ENCODE measurements at places on chromosomes 2 and 18.

DNA sequence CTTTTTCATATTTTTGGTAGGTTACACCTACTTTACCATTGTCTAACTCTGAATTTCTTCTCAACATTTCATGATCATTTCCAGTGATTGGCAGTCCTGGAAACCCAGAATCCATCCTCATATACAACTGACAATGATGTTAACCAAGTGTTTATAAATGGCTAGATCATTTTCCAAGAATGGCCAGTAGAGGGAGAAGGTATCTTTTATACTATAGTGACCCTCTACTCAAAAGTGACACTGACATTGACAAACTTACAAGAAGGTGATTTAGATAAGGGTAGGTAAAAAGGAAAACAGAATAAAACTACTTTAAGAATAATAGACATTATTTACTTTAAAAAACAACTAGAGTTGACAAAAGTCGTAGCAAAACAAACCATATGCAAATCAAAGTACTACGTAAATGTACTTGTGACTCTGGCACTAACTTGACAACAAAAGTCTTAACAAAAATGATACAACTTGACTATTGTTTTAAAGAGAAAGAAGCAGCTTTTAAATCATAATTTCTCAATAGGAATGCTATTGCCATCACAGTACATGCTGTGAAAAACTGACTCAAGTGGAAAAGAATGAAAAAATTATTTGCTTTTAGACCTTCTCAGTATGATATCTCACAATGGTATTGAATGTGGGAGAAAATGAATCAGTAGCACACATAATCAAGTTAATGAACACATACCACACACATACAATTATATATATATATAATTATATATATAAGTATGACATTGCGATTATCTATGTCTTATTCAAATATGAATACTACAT lies 76.6 kb upstream of the GRB14 start:
- peak; percentile 5 for DNase-seq

GRCh38 chr2:153213022-153213421 lies 265.5 kb downstream of the RPRM start:
- no peak for DNase-seq

- DNase-seq, result no peak
Observed at GRCh38 chr2:125961739-125962138, 694.2 kb upstream of the GYPC start.

- no peak for DNase-seq
Observed at GRCh38 chr2:102261467-102262135, 49.8 kb upstream of the IL1RL1 start.

- DNase-seq, result no peak
Observed at GRCh38 chr2:206987810-206988209, 48.5 kb downstream of the CPO start.

DNA sequence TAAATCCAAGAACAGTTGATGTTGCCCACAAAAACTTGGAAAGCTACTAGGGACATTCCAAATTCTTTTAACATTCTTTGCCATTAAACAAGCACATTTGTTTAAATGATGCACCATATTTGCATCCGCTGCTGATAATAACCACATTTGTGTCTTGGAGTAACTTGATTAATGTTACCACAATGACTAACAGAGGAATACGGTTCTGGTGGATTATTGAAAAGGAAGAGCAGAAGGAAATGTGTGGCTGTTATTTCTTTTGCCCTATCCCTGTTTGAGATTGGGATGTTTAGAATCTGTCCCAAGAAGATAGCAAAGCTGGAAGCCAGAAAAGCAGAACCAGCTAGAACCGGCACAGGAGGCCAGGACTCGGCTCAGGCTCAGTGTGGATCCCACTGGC lies 39.2 kb upstream of the RASGRP3 start:
- no peak for DNase-seq

DNA sequence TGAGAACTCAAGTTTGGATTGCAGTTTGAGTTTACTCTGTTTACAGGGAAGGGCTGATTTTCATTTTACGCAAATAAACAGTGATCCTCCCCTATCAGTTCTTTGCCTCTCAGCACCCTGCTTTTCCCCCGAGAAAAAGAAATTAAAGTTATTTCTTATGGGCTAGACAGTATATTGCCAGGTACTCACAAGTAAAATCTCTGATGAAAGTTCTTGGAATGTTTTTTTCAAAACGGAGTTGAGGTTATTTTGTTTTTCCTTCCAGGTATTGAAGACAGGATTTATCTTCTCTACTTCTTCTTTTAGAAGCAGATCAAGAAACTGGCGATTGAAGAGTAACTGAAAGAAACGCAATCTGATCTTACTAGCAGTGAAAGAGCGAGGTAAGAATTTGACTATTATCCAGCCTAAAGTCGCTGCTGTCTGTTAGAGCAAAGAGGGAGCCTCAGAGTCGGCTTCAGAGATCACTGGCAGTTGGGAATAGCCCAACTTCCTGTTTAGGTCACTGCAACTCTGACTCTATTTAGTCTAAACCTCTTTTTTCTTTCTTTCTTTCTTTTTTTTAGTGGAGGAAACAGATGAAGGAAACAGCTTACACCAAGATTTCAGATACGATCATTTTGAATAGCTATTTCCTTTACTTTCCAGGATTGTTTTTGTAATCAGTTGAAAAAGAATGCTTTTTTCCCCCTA lies at the start of gene TFPI:
Gene TFPI (minus strand): TSS at position 425 of the 693 bp plus-strand sequence. CDS start 50,667 bp downstream, outside the sequence.
- DNase-seq, result no peak

DNA sequence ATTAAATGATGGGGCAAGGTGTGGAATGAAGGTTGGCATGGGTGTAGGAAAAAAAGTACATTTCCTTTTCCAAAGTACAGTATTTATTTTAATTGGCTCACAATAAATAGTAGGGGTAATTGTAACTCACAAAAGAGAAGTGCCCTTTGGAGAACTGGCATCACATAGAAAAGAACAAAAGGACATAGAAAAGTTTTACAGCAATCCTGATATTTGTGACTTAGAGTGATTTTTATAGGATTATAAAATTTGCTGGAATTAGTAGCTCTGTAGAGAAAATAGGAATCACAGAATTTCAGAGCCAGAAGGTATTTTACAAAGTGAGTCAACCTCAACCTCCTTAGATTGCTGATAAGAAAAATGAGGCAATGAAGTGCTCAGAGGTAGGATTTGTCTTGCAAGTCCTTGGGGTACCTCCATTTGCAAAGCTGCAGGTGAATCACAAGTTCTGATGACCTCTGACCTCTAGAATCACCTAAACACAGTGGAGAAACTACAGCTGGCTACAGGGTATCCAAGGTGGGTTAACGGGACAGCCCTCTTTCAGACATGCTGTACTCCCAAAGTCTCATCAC lies 133.6 kb downstream of the SOCS6 start:
- DNase-seq, result no peak

GRCh38 chr2:105768176-105768575 lies 23.5 kb downstream of the NCK2 start:
- no peak for DNase-seq

GRCh38 chr2:36682562-36682961 lies 13.9 kb upstream of the VIT start:
- DNase-seq, result no peak

- no peak for DNase-seq
Observed at GRCh38 chr2:111705239-111705638, 178.8 kb downstream of the ANAPC1 start.

DNA sequence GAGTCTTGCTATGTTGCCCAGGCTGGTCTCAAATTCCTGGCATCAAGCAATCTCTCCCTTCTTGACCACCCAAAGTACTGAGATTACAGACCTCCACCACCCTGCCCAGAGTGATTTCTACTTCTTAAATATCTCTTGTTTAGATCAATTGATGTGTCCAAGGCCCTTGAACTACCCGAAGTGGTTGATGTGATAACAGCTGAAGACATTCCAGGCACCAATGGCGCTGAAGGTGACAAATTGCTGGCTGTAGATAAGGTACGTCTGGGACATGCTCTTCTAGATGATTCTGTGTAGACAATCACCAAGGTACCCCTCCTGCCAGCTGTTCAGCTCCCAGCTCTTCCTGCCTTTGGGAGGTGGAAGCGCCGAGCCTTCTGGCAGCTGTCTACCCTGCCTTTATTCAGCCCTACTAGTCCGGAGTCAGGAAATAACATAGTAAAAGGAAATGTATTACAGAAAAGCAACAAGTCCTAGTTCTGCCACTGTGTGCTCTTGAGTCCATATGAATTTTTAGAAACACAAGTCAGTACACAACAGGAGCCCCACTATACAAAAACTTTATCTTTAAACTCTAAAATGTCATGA lies 61.3 kb upstream of the BZW1 start:
- no peak for DNase-seq

DNA sequence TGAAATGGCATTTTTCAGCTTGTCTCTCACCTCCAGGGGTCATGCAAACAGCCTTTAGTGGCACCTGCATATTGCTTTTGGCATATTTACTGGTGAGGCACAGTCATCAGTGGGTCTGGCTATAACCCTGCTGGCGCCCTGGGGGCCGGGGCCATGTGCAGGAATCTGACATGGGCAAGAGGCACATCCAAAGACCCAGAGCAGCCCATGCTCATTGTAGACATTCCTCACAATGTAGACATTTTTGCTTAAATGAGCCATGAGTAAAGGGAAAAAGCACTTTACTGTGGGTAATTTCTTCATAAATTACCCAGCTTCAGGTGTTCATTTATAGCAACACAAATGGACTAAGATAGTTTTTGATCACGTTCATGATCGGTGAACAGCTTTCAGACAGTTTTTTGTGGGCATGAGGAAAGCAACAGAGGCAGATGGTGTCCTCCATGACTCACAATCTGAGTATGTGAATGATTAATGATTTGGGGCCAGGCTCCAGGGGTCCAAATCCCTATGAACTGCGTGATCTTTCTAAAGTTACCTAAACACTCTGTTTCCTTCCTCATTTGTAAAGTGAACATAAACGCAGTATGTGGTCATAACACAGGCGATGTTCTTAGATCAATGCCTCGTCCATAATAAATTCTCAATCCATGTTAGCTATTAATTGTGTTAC lies 85.8 kb downstream of the LIPG start:
- no peak for DNase-seq

- no peak for DNase-seq
Observed at GRCh38 chr2:9703701-9704221, 73.0 kb upstream of the YWHAQ start.

DNA sequence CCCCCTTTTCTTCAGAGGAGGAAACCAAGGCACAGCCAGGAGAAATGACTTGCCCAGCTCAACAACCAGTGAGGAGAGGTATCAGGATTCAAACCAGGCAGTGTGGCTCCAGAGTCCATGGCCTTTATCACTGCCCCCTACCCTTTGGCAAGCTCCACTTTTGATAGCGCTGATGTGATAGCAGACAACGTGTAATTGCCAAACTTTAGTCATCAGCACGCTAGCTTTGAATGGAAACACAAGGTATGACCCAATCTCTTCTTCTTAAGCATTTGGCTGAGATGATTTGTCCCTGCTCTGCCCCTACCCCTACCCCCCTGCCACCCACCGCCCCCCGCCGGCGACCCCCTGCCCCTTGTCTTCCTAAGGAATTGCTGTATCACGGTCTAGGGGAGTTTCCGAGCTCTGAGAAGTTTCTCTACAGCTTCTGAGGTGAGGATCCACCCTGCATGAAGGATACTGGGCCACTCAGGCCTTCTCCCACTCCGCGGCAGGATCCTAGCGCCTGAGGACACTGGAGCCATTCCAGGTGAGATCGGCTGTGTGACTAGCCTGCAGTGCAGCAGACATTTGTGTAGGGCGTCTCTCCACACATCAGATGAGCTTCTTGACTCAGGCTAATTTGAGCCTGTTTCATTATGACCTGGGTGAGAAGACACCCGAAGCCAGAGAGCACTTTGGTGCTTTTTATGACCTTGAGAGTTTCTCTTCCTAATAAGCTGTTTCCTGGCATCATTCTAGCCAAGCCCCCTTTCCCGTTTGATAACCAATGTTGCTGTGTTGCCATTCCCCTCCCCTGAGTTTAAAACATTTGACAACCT lies 75.1 kb upstream of the MAP4K4 start:
- no peak for DNase-seq

DNA sequence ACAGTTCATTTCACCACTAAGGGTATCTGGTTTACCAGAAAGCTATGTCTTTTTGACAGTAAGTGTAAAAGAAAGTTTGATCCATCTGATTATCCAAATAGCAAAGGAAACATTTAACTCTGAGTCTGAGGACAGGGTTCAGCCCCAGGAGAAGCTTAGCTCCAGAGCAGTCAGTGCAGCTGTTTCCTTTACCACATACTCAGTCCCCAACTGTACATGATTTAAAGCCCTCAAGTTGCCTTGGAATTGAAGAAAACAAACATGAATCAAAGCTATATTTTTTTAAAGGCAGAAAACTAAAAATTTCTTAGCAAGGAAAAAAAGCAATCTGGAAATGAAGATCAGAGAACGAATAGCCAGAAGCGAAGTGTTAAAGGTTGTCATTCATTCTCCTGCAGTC lies 746.0 kb downstream of the METTL4 start:
- no peak for DNase-seq

GRCh38 chr2:177282181-177282641 lies 17.7 kb upstream of the NFE2L2 start:
- no peak for DNase-seq

DNA sequence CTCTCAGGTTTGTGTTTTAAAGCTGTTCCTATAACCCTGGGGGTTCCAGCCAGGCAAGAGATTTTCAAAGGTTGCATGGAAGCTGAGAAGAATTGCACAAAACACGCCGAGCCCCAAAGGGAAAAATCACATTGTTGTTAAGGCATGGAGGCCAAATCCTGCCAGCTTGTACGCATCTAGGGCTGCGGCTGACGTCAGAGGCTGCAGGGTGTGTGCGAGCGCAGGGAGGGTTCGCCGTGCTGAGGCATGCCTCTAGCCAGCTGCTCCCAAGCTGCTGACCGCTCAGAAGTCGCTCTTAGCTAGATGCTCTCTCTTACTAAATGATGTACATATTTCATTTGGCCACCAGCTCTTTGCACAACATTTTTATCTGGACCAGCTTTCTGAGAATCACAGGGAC lies 191.8 kb downstream of the LPIN1 start:
- DNase-seq, result no peak

GRCh38 chr2:214410918-214411554 lies at the start of gene VWC2L:
Gene VWC2L, plus strand, starts transcription at chr2:214411054. Its CDS starts 3,140 bp downstream, at chr2:214414194.
- DNase-seq, result no peak

DNA sequence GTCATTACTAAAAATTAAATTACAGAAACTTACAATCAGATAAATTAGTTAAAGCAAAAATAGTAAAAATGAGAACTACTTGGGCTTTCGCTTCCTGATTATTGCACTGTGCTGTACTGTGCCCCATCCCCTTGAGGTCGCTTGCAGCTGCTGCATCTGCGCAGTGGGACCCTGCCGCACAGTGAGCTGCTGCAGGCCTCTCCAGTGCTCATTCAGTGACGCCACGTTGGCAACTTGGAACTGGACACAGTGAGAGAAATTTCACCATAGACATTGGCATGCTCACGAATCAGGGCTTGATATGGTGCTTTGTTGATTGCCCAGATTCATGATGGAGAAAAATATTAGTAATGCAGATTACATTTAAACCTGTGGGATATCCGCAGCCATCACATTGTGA lies 290.8 kb upstream of the MYT1L start:
- DNase-seq, result no peak

GRCh38 chr2:71607151-71607889 lies 154.0 kb downstream of the DYSF start:
- DNase-seq, result no peak

GRCh38 chr2:146138820-146139219 lies 1618.9 kb upstream of the ZEB2 start:
- DNase-seq, result no peak

- DNase-seq, result no peak
Observed at GRCh38 chr2:65548576-65549256, 116.3 kb upstream of the SPRED2 start.

- DNase-seq, result no peak
Observed at GRCh38 chr2:179277429-179278196, 13.0 kb upstream of the SESTD1 start.
